Mammary epithelial cell (primary cell): ENCODE measurements at places on chromosomes 16 and 17. TPM values are rescaled to one million over a fixed set of nuclear protein-coding genes. Genes with fewer than 3 reads are reported as not detected.

GRCh38 chr16:53055541-53056391 lies 975 bp downstream of the CHD9 start:
- DNase-seq, result peak; percentile 47

The SLC16A5 gene
- polyA plus RNA-seq, result 1.6 TPM

The LDHD gene
- polyA plus RNA-seq, result 0.16 TPM

DNA sequence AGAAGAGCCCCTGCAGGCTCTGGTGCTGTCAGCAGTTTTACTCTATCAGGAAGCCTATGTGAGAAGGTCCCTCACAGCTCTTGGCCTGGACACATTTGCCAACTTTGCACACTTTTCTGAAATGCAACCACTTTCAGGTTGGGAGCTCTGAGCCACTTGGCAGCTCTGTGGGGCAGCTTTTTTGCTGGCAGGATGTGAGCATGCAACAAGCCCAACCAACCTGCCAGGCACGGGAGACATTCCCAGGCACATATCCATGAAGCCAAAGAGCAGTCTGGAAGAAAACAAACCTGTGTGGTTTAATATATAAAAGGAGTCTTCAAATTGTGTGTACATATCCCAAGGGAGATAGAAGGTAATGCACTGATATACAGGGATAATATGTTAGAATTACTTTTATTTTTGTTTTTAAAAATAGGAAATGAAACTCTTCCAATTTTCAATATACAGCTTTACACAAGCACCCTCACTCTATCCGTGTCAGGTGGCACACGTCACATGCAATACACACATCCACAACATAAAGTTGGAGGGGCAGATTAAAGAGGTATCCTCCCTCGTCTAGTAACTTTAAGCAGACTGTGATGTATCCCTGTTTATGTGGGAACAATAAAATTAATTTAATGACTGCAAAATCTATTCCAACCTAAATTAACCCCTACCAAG lies 57.4 kb upstream of the COX10 start:
- DNase-seq, result no peak

The ENPP7 gene
- not detected for polyA plus RNA-seq

DNA sequence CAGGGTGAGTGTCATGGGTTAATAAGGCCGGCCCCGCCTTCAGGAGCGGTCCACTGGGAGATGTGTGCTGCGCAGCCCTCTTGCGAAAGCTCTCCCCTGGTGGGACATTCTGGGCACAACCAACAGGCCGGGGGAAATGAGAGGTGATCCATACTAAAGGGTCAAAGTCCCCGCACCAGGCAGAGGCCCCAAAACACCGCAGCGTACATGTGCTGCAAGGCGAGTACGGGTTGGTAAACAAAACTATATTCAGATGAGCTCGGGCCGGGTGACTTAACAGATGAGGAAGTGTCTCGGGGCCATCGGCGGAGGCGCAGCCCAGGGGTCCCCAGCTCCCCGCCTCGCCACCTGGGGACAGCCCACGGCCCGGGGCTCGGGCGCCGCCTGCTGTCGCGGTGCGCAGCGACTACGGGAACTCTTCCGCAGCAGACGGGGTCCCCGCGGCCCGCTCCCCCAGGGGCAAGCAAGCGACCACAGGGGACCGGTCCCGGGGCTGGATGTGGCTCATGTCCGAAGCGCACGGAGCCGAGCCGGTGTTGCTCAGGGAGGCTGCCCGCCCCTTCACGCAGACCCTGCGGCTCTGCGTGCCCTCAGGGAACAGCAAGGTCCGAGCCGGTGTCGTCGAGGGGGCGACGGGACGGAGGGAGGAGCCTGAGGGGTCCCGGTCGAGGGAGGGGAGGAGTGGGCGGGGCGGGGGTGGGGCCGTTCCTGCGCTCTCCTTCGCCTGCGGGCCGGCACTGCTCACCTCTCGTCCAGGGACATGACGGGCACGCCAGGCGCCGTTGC lies at the start of gene RAB37:
TSS of gene RAB37 (plus strand) at position 744 of the 786 bp plus-strand sequence. CDS start at position 761, 17 bp downstream.
- no peak for DNase-seq

DNA sequence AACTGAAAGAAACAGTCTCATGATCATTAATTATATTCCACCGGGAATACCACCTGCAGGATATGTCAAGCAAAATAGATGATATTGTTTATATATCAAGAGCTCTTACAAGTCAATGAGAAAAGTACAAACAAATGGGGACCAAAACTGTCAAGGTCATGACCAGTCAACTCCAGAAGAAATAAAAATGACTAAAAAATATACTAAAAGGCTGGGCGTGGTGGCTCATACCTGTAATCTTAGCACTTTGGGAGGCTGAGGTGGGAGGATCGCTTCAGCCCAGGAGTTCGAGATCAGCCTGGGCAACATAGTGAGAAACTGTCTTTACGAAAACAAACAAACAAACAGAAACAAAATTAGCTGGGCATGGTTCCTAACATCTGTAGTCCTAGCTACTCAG lies 49.8 kb upstream of the SCNN1B start:
- no peak for DNase-seq

DNA sequence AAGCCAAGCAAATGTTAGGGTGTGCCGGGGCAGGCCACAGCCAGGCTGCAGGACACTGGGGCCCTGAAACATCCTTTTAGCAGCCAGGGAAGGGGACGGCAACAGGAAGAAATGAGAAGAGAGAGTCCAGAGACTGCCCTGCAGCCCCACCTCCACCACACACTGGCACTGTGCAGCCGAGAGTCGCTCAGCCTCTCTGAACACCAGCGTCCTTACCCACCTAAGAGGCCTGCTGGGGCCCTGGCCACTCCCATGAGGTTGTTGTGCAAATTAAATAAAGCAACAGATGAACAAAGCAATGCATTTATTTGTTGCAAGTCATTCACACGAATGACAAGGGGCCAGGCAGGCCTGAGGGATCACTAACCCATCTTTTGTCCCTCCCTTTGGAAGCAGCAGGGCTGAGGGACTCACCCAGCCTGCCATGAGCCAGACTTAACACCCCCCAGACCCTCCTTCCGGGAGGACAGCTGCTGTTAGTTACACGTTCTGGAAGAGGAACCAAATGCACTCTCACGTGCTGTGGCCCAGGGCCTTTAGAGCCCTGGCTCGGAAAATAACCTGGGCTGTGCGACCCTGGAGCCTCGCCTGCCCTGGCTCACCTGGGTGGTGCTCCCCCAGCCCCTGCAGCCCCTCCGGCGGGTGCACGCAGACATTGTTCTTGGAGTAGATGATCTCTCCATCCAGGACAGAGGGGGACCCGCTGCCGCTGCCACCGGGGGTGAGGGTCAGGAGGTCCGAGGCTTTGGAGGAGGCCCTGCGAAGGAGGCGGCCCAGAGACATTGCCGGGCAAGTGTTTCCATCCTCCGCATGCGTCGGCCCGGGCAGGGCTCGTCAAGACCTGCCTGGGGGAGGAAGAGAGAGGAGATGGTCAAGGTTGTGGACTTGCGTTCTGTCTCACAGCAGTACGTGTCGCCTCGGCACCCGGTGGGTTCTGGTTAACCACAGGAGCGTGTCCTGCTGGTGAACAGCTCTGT lies 22.6 kb downstream of the TBC1D16 start:
- DNase-seq, result no peak

- no peak for DNase-seq
These were observed 30.1 kb downstream of the NDEL1 start for GRCh38 chr17:8465759-8466158.

The C17orf50 gene
- not detected for polyA plus RNA-seq

- DNase-seq, result no peak
These were observed 91.2 kb downstream of the RBFOX3 start for GRCh38 chr17:79519601-79520000.

GRCh38 chr16:66652661-66653360 lies 43.7 kb downstream of the CMTM4 start:
- DNase-seq, result no peak

The KRTAP2-1 gene
- not detected for polyA plus RNA-seq

DNA sequence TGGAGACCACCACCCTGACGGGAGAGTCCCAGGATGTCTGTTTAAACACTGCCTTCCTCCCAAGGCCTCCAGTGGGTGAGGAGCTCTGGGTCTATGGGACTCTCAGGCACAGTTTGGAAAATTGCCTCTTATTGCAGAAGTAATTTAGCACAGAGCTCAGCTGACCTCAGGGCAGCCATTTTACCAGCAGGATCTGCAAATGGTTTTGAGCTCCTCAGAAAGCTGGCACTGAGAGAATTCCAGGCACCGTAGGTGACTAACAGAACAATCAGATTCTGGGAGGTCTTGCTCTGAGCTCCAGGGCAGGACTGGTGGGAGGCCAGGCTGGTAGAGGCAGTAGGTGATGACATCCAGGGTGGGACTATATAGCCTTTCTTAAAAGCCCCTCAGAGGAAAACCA lies 17.3 kb upstream of the C16orf74 start:
- no peak for DNase-seq

DNA sequence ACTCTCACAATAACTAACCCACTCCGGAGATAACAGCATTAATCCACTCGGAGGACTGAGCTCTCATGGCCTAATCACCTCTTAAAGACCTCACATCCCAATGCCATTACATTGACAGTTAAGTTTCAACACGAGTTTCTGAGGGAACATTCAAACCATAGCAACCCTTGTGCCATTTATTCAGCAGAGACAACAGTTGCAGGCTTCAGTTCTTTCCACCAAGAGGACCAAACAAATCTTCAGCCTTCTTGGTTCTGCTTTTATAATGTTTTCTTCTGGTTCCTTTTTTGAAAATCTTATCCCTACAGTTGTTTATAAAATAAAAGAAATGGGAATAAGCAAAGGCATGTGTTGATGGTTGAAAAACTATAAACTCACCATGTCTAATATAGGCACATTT lies 2.1 kb upstream of the CD300E start:
- DNase-seq, result no peak

The ARHGDIG gene
- not detected for polyA plus RNA-seq

DNA sequence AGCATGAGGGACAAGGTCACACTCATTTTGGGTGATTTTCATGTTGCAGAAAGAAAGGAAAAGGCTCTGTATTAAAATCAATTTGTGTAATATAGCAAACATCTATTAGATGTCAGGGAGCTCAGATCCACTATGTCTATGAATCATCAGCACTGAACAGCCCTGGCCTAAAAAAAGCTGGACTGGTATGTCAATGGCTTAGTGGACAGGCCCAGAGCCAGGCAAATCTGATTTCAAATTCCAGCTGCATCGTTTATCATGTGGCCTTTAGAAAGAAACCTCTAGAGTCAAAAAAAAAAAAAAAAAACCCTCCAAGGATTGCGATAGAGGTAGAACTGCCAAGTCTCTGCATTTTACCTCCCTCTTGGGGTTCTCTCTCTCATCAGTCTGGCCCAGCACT lies 5.4 kb downstream of the GAS7 start:
- DNase-seq, result no peak

DNA sequence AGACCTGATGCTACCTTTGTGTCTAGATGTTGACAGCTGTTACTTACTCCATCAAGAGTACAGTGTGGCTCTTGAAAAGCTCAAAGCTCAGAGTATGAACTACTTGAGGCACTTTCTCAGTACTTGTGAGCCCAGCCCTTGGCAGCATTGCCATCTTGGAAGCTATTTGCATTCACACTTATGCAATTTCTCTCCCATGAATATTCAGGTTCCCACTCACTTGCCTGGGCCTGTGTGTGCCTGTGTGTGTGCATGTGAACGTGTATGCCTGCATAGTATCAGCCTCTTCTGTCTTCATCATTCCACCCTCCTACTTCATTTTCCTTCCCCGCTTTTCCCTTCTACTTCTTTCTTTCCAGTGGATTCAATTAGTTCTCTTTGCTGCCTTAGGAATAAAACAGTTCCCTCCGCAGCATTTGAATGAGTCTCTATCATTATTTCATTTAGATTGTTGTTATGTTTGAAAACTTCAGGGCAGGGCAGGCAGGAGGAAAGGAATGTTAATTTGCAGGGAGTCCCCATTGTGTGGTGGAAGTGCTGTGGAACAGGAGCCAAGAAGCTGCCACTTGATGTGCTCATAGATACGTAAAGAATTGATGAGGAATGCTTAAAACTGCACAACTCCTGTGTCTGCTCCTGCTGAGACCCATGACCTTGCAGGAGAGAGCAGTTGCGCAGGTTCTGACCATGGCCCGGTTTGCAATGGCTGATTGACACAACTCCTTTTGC lies 58.9 kb downstream of the HS3ST4 start:
- DNase-seq, result no peak

The TK2 gene
- polyA plus RNA-seq, result 15.7 TPM

The ANKFY1 gene
- polyA plus RNA-seq, result 21.9 TPM

- DNase-seq, result no peak
These were observed 117.6 kb upstream of the HAS3 start for GRCh38 chr16:68987734-68988457.

- no peak for DNase-seq
These were observed 50.0 kb upstream of the CCL1 start for GRCh38 chr17:34412965-34413441.

- DNase-seq, result no peak
These were observed 2.6 kb downstream of the RAI1 start for GRCh38 chr17:17683710-17684365.

The ATXN1L gene
- polyA plus RNA-seq, result 10.4 TPM

- no peak for DNase-seq
These were observed 306.9 kb upstream of the RBFOX1 start for GRCh38 chr16:7025616-7026190.

The ESRP2 gene
- 35.4 TPM for polyA plus RNA-seq

DNA sequence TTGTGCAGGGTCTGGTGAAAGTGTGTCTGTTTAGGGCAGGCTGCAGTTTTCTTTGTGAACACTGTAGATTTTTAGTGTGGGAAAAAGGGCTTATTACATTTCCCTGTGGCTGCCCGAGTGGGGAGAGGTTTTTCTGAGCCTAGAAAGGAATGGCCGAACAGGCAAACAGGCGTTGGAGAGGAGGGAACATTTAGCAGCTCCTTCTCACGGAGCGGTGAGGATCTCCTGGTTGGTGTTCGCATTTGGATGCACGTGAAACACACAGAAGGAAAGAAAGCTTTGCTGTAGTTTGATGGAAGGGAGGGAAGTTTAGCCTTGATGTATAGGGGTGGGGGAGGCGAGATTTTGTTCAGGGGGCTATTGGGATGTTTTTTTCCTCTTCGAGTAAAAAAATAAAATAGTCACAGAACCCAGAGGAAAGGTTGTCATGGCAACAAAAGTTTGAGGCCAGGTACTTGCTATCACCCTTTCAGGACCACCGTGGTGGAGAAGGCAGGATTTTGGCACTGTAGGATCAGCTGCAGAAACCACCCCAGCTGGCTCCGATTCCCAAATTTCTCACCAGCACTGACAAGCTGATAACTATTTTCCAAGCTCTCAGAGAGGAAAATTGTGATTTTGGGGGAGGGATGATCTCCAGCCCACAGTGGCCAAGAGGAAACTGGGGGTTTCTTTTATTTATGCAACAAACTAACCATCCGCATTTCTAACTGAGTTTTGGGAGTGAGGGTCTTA lies 3.5 kb downstream of the GSG1L start:
- no peak for DNase-seq

DNA sequence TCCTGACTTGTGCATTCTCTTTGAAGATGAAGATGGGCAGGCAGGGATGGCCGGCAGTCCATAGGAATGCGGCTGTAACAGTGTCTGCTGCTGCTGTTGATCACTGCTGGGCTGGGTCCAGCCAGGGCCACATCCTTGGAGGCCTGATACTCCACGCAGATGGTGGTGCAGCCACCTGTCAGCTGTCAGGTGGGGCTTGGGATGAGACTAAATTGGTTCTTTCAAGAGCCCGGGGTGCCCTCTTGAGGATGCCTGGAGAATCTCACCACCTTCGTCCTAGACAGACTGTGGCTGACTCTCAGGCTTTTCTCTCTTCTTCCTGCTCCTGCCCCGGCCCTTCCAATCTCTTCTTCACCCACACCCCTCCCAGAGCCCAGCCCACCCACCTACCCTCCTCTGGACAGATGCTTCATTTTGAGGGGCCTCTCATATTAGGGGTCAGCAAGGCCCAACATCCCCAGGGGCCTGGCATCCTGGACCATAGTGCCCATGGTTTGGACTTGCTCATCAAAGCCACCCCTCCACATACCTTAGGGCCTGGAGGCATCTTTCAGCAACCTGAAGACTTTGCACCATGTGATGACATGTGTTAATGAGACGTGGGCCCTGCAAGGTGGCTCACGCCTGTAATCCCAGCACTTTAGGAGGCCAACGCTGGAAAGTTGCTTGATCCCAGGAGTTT lies 19.1 kb downstream of the OSBPL7 start:
- peak; percentile 52 for DNase-seq
